Glomerular endothelial cell (primary cell): ENCODE measurements at places on chromosomes 5 and 9.

GRCh38 chr9:106481013-106481609 is 381.9 kb upstream of the ZNF462 start:
- DNase-seq: no peak

GRCh38 chr9:7150153-7150890 is 392.5 kb downstream of the KDM4C start:
- DNase-seq: no peak

DNA sequence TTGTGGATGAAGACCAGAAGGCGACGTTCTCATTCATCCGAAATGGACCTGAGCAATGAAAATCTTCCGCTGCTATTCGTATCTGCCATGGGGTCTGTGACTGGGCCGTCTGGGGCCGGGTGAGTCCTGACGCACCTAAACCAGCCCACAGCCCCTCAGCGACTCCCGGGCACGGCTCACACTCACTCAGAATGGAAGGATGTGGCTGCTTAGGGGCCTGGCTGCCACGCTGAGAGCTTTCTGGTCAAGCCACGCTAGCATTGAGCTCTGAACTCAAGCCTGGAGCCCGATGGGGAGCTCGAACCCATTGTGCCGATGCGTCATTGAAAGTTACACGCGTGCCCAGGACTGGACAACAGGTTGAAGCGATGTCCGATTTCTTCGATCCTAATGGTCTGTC is 97.8 kb downstream of the MRPL36 start:
- no peak for DNase-seq

- no peak for DNase-seq
These were observed 23.9 kb downstream of the C5orf15 start for GRCh38 chr5:133944263-133945185.

- DNase-seq: no peak
These were observed 67.2 kb upstream of the DAP start for GRCh38 chr5:10828241-10828640.

GRCh38 chr9:95197692-95198271 is 119.7 kb downstream of the FANCC start:
- DNase-seq: no peak

- no peak for DNase-seq
These were observed 48.2 kb downstream of the GABBR2 start for GRCh38 chr9:98660541-98660940.

- no peak for DNase-seq
These were observed 16.9 kb upstream of the PLCXD3 start for GRCh38 chr5:41527201-41527779.

- no peak for DNase-seq
These were observed 574 bp downstream of the SLC35A4 start for GRCh38 chr5:140565024-140565779.

- DNase-seq: no peak
These were observed 175.6 kb downstream of the MACROH2A1 start for GRCh38 chr5:135223404-135223803.

DNA sequence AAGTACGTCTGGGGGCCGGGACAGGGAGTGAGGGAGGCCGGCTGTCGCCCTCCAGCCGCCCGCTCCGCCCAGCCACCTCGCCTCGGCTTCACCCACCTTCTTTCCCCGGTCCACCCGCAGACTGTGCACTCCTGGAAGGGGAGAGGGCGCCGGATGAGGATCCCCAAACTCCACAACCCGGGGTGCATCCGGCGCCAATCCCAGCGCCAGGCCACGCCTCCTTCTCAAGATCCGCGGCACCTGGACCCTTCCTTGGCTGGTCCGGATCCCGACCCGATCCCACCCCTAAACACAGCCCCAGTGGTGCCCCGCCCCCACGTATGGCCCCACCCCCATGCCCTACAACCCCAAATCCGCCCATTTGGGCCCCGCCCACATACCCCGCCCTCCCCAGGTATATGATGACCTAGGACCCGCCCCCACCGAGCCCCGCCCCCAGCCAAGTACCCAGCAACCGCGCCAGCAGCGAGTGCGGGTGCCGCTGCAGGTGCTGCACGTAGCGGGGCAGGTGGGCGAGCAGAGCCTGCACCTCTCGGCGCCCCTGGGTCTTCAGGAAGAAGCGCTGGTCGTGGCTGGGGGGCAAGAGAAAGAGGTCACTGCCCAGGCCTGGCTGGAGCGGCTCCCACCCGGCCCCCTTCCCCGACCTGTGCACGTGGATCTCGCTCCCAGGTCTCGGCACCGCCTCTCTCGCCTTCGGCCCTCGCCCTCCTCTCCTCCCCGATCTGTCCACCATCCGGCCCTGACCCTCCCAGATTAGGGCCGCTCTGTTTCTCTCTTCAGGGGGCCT is 3.2 kb downstream of the PIP5KL1 start:
- DNase-seq: no peak

- DNase-seq: no peak
These were observed 48.2 kb downstream of the ANXA1 start for GRCh38 chr9:73199886-73200285.

GRCh38 chr9:137295238-137295811 is 6.7 kb downstream of the NRARP start:
- no peak for DNase-seq

DNA sequence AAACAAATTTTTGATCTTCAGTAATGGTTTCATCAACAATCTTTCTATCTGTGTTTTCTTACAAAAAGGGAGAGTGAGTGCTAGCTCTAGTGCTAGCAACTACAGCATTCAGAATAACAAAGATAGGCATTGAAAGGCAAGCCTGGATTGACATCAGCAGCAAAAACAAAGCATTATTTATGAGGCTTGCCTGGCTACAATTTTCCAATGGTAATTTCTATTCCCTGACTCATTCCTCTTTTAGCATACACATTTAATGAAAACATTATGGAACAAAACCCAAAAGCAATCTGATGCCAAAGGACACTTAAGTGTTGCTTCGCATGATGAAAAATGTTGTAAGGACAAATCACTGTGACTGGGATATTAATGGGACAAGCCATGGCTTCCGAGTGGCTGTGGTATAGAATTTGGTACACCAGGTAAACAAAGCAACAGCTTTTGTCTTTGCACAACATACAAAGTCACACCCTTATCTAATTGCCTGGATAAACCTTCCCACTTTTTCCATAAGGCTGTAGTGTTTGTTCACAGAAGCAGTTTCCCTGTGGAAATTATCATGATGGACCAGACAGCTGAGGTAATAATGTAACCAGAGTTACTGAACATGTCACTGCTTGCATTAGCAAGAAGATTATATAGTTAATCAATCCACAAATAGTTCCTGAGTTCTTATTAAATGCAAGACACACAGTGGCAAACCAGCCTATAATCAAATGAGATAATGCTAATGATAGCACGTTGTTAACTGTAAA is 179.8 kb upstream of the EDIL3 start:
- no peak for DNase-seq

- no peak for DNase-seq
These were observed 419.8 kb downstream of the TMEM232 start for GRCh38 chr5:110306650-110307049.

GRCh38 chr9:109423877-109424276 is 74.2 kb downstream of the PTPN3 start:
- no peak for DNase-seq

DNA sequence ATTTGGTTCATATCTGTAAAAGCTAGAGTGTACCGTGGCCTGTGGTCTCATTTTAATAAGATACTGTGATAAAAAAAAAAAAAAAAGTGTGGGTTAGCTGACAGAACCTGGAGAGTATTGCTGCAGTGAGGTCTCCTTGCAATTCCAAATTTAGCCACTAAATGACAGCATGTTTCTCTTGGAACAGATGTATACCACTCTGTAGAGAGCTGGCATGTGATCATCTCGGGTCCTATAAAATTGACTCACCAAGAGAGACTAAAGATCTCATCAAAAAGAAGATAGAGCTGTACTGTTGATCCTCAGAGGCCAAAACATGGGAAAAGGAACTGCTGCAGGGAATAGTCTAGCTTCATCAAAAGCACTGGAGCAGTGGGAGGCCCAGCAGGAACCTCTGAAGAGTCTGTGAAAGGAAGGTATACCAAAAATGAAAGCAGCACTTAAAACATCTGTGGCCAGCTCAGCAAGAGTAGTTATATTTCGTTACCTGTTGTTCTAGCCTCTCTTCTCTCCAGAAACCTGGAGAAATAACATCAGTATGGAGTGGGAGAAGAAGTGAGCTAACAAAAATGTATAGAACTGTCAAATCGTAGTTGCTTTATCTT is 826.8 kb downstream of the EFNA5 start:
- DNase-seq: no peak

GRCh38 chr5:90015584-90016018 is 394.0 kb downstream of the CETN3 start:
- no peak for DNase-seq

DNA sequence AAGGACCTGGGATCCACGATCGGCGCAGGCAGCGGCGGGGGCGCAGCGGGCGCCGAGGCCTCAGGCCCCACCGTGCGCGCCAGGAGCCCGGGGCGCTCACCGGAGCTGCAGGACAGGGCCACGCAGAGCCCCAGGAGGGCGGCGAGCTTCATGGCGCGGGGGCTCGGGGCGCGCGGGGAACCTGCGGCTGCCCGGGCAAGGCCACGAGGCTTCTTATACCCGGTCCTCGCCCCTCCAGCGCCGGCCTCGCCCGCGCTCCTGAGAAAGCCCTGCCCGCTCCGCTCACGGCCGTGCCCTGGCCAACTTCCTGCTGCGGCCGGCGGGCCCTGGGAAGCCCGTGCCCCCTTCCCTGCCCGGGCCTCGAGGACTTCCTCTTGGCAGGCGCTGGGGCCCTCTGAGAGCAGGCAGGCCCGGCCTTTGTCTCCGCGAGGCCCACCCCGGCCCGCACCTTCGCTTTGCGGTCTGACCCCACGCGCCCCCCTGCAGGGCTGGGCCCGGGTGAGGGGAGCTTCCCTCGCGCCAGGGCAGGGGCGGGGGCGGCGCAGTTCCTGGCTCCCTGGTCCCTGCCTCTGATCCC is at the start of gene SCGB3A1:
SCGB3A1 (minus strand) TSS at position 189 of the 577 bp plus-strand sequence; CDS start at position 152, 37 bp downstream.
- no peak for DNase-seq

DNA sequence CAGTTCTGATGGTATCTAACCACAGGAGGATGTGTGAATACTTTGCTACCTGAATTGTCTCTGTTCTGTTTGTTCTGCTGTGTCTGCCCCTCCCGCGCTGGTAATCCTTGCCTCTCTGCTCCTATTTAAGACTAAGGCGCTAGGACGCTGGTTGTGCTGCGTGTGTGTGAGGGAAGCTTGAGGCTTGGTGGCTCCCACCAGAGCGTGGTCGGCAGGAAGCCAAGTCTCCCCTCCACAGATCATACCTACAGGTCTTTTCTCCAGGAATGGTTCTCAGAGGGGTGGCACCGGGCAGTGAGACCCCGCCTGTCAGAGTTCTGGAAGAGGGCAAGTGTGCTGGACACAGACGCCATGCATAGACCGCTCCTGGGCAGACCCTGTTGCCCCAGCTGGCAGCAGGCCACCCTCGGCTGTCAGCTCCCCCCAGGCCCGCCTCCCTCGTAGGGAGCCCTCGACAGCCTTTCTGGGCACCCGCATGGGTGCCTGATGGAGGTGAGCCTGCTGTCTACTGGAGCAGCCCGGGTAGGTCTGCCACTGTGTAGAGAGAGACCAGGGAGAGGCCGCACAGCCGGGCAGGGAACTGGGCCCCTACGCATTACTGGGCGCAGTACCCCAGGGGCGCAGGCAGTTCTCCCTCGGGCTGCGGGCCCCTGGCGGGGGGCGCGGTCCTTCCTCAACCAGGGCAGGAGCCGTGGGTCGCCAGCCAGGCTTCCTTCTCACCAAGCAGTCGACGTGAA is 53.4 kb upstream of the ROR2 start:
- DNase-seq: no peak

DNA sequence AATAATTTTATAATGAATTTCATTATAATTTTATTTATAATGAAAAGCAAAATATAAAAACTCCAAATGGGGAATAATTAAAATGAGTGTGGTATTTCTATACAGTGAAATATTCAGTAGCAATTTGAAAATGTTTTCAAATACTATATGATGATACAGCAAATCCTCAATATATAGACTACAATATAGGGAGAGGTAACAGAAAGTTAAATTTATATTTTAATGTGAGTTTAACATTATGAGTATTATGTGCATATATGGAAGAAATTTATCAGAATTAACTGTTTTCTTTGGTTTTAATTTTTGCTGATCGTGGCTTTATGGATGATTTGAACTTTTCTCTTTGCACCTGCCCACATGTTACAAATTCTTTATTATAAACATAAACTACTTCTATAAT is 500.9 kb upstream of the ARRDC3 start:
- DNase-seq: no peak

DNA sequence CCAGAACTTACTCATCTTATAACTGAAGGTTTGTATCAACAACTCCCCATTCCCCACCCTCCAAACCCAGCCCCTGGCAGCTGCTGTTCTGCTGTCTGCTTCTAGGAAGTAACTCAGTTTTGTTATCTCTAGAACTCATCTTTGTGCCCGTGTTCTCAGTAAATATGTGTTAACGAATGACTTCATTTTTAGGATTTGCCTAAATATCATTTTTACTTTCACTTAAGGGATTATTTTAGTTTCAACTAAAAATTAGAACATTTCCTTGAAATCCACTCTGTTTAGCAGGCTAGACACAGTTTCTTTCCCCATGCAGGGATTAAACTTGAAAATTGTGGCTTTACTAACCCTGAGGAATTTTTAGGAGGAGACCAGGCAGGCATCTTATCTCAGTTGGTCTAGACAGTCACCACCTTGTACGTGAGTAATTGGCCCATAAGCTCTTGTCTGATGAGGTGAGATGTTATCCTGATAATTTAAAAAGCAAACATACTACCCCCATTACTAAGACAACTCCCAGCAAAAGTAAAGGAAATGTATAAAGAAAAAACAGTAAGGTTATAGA is 68.2 kb upstream of the TNFAIP8 start:
- no peak for DNase-seq

GRCh38 chr9:118023644-118024043 is 319.4 kb downstream of the TLR4 start:
- peak; percentile 18 for DNase-seq

DNA sequence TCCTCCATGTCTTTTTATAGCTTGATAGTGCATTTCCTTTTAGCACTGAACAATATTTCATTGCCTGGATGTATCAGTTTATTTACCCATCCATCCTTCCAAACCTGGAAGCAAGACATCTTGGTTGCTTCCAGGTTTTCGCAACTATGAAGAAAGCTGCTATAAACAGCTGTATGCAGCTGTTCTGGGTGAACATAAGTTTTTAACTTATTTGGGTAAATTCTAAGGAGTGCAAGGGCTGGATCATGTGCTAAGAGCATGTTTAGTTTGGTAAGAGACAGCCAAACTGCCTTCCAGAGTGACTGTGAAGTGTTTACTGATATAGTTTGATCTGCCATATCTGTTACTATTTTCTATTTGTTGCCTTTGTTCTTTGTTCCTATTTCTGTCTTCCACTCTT is 58.5 kb downstream of the CSF2 start:
- DNase-seq: no peak

- no peak for DNase-seq
These were observed 93.6 kb downstream of the UHRF2 start for GRCh38 chr9:6506571-6506970.

GRCh38 chr9:21233258-21233657 is 5.2 kb upstream of the IFNA17 start:
- no peak for DNase-seq

DNA sequence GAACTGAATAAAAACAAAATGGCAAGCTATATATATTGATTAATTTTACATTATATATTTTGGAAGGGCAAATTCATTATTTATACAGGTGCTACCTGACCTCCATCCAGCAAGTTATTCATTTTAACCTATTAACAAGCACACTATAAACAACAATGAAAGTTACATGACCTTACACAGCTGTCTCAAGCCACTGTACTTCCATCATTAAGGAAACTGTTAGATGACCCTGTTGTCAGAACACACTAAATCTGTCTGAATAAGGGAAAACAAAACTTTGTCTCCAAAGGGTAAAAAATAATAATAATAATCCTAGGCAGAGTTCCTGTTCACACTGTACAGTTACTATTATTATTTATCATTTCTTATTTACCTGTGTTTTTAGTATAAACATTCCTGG is 44.0 kb downstream of the NFIB start:
- DNase-seq: no peak
